ENCODE measurements at places on chromosomes 11 and 22.

DNA sequence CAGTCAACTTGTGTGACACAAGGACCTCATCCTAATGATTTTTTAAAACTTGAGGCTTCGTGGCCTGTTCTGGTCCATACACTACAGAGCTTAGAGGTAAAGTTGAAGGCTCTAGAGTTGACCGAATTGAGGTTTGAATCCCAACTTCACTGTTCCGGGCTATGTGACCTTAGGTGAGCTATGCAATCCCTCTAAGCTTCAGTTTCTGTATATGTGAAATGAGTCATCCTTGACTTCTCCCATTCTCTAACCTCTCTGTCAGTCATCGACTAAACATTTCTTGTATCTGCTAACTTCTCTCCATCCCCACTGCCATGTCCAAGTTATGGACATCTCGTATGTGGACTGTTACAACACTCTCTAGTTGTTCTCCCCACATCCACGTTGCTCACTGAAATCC, 178.2 kb upstream of the TMEM45B start:
- DNase-seq: no peak

DNA sequence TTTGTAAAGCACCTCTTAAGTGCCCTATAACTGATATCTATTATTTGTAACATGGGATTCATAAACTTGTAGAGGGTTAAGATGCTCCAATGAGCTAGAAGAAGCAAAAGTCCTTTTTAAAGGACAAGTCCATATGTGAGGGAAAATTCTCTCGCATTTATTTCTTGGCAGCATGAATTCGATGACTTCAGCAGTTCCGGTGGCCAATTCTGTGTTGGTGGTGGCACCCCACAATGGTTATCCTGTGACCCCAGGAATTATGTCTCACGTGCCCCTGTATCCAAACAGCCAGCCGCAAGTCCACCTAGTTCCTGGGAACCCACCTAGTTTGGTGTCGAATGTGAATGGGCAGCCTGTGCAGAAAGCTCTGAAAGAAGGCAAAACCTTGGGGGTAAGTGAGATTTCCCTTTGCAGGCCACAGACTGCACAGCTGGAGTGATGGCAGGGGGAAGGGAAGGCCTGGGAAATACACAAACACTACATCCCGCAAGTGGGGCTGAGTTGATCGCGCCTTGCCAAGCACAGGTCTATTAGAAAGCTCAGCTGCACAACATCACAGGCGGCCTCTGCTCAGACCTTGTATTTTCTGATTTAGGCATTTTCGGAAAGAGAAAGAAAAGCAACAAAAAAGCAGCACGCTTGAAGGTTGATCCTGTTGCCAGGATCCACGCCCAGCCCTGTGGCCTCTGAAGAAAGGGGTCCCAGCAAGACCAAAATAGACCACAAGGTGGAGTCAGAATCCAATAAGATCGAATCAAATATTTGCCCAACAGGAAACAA, 1.5 kb downstream of the MS4A8 start:
- no peak for DNase-seq

DNA sequence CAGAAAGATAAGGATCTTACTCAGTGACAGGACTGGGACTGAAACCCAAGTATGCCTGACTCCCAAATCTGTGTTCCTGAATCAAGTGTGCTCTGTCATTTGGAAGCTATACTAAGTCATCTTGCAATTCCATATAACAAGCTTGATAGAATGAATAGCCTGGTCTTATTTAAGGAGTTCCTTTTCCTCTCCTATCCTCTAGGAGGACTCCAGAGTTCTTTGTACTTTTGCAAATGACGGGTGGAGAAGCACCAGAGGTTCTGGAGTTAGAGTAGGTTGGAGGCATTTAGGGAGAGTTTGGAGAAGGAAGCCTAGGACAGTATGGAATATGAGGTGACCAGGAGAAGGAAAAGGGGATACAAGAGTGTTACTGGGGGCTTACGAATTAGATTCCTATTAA, 92.9 kb upstream of the RCN1 start:
- DNase-seq: no peak

GRCh38 chr22:36894266-36894665, 19.2 kb upstream of the CSF2RB start:
- DNase-seq: no peak

- no peak for DNase-seq
Observed at GRCh38 chr22:50730941-50731661, 6.9 kb upstream of the ACR start.

DNA sequence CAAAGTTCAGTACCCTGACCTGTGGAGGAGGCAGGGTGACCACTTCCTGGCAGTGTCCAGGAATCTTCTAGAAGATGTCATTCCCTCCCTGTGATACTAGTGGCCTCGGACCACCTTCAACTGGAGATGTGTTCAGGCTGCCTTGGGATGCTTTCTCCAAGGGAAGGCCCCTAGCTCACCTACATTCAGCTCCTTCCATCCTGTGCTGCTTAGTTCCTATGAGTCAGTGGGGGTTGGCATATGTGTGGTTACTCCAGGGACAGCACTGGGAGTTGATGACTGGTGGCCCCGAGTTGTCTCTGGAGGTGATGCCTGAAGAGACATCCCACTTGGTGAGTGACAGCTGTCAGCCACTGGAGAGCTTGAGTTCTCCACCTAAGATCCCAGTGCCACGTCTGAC, 81.8 kb upstream of the OR9Q1 start:
- no peak for DNase-seq

GRCh38 chr11:57639321-57640067, 10.2 kb downstream of the YPEL4 start:
- no peak for DNase-seq

DNA sequence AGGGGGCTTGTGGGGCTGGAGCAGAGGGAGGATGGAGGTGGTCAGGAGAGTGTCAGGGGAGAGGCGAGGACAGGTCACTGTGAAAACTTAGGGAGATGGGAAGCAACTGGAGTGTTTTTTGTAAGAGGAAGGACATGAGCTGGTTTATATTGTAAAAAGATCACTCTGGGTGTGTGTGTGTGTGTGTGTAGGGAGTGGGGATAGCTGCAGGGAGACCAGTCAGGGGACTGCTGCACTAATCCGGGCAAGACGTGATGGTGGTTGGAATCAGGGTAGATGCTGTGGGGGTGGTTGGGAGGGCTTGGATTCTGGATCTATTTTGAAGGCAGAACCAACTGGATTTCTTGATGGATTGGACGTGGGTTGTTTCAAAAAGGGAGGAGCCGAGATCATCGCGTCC, 11.3 kb upstream of the SYT7 start:
- no peak for DNase-seq

DNA sequence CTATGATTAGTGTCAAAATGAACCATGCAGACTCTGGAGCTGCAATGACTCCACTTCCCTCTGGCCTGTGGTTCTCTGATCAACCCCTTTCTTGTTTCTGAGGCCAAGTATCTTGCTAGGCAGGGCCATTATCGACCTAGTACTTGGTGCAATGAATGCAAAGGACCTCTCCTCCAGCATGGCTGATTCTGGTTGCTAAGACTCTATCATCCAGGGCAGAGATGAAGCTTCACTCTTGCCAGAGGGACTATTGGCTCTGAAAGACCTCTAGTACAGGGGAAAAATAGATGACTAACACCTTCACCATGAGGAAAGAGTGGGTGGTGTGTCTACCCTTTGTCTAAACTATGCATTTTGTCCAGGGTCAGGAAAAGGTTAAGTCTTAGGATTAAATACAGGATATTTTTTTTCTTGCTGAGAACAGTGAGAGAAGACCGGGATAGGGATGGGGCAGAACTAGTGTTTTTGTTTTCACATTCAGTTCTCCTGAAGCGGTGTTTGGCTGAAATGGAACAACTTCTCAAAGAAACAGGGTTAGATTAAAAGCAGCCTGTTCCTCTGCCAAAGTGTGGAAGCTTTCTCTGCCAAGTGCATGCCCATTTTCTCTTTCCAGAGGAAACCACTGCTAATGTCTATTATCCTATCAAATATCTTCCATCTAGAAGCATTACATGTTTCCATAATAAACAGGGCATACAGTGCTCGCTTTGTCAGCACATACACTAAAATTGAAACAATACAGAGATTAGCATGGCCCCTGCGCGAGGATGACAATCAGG, 5.0 kb upstream of the MTFP1 start:
- no peak for DNase-seq

GRCh38 chr11:100706179-100706578, 19.1 kb downstream of the ARHGAP42 start:
- DNase-seq: no peak

DNA sequence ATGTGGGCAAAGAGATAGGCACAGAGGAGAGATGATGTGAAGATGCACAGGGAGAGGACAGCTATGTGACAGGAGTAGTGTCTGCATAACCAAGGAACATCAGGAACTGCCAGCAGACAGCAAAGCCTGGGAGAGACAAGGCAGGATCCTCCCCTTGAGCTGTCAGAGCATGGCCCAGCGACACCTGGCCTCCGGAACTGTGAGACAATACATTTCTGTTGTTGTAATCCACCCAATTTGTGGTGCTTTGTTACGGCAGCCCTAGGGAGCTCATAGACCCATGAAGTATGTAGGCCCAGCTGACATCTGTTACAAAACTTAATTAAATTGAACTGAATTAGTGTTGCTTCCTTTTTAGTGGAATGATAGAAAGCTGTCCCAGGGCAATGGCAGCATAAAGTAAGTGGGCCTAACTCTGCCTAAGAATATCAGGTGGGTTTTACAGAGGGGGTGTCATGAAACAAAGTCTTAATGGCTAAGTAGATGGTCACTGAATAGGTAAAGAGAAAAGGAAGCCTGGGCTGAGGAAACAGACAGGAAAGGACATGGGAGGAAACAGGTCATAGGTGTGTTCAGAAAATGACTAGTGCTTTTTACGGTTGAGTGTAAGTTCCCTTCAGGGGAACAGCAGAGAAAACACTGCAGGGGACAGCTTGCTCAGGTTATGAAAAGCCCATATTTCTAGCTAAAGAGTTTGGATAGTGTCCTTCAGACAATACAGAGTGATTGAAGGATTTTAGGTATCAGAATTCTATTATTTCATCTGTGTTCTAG, 24.8 kb downstream of the RASSF10 start:
- DNase-seq: no peak

DNA sequence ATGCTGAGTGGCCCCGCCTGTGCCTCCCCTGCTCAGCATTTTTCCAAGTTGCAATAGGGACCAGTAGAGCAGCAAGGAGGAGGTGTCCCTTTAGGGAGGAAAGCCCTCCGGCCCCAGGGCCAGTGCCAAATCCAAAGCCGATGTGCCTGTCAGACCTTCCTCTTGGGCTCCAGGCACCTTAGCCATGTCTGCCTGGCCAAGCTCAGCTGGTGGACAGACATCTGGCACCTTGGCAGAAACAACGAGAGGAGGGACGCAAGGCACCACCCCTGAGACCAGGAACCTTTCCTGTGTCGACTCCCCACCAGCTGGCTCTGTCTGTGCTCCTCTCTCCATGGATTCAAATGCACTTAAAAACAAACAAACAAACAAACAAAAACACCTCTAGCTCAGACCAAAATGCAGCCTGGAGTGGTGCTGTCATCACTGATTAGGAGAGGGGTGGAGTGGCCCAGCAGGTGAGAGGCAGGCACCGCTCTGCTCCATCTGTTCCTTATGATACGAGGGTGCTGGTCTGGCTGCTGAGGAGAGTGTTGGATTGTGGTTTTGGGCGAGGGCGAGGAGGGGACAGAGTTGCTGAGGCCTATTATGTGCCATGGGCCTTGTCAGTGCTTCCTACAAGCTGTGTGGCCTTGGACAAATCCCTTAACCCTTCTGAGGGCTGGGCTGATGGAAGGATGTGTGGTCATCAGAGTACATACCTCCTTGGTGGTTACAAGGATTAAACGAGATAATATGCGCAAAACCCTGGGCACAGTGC, 46.2 kb downstream of the TP53I11 start:
- no peak for DNase-seq

DNA sequence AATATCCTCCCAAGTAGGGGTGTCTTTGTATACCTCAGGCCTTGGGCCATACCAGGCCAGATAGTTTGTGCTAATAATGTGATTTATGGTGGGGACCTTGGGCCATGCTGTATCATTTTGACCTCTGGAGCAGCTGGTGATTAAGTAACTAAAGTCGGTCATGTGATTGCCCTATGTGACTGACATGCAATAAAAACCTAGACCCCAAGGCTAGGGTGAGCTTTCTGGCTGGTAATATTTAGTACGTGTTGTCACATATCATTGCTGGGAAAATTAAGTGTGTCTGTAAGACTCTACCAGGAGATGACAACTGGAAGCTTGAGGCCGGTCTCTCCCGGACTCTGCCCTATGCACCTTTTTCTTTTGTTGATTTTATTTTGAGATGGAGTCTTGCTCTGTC, 12.6 kb upstream of the TFIP11 start:
- DNase-seq: no peak

DNA sequence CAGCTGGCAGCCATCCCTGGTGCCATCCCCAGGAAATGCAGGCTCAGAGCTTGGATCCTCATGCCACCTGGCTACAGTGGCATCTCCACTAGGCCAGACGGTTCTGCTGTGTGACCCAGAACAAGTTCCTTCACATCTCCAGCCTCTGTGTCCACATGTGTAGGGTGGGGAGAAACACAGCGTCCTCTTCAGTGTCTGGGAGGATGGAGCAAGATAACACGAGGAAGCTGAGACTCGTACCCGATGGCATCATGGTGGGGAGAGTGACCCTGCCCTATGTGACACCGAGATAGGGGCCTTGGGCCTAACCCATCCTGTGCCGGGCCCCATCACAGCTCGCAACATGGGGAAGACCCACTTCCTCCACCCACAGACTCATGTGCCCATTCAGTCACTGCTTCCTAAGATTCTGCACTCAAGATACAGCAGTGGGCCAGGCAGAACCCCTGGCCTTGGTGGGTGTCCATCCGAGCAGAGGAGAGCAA, 78.5 kb downstream of the MORC2 start:
- DNase-seq: no peak

DNA sequence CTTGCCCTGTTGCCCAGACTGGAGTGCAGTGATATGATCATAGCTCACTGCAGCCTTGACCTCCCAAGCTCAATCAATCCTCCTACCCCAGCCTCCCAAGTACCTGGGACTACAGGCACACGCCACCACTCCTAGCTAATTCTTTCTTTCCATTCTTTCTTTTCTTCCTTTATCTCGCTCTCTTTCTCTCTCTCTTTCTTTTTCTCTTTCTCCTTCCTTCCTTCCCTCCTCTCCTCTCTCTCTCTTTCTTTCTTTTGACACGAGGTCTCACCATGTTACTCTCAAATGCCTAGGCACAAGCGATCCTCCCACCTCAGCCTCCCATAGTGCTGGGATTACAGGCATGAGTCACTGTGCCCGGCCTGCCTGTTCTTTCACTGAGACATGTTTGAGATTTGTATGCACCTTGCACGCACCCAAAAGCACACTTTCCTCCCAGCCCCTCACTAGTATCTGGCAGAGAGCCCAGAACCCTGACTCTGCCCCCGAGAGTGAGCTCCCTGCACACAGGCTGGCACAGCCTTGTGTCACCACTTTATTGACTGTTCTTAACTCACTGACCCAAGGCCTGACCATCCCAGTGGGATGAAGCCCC, 56.8 kb downstream of the CD6 start:
- no peak for DNase-seq

DNA sequence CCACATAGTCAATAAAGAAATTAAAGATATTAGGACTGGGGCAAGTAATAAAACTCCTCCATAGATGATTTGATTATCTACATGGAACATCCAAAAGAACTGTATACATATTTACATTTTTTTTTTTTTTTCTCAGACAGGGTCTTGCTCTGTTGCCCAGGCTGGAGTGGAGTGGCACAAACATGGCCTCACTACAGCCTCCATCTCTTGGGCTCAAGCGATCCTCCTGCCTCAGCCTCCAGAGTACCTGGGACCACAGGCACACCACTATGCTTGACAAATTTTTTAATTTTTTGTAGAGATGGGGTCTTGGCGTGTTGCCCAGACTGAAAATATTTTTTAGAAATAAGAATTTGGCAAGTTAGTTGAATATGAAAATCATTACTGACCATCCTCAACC, 24.7 kb downstream of the REXO2 start:
- DNase-seq: no peak

All from anterior cingulate cortex (tissue), 58 donors.